ENCODE measurements at places on chromosomes 6 and 20.

DNA sequence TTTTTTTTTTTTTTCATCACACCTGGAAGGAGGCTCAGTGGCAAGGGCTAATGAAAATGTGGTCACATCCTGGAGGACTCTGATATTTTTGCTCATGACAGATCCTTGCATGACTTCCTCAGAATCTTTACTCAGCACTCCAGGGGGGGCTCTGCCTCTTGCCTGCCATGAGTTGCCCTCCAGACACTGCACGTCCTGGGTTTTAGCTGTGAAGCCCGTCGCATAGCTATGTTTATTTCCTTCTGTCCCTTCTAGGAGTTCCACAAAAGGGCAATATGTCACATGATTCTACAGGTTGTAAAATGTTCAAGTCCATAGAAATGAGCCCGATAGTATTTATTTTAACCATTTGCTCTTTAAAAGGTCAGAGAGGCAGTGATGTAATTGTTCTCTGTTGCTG, 18.2 kb downstream of the MAS1 start:
- no peaks in the 10 kb centered on the region for H3K36me3 ChIP-seq
- H3K27me3 ChIP-seq = peaks cover 33% of the 10 kb centered on the region
- H3K4me3 ChIP-seq = no peak overlapping the region

GRCh38 chr6:6656287-6656686, 67.8 kb downstream of the LY86 start:
- H3K4me3 ChIP-seq = no peak overlapping the region
- H3K4me1 ChIP-seq = peaks cover 97% of the 10 kb centered on the region
- peak overlapping the region; percentile 96 for H3K27ac ChIP-seq
- H3K36me3 ChIP-seq = peaks cover 54% of the 10 kb centered on the region
- peak; percentile 51 for DNase-seq
- peaks cover 6% of the 10 kb centered on the region for H3K27me3 ChIP-seq

- no peak for DNase-seq
- no peaks in the 10 kb centered on the region for H3K27me3 ChIP-seq
- H3K36me3 ChIP-seq = no peaks in the 10 kb centered on the region
Measured at GRCh38 chr6:22664968-22665367, 95.6 kb downstream of the HDGFL1 start.

DNA sequence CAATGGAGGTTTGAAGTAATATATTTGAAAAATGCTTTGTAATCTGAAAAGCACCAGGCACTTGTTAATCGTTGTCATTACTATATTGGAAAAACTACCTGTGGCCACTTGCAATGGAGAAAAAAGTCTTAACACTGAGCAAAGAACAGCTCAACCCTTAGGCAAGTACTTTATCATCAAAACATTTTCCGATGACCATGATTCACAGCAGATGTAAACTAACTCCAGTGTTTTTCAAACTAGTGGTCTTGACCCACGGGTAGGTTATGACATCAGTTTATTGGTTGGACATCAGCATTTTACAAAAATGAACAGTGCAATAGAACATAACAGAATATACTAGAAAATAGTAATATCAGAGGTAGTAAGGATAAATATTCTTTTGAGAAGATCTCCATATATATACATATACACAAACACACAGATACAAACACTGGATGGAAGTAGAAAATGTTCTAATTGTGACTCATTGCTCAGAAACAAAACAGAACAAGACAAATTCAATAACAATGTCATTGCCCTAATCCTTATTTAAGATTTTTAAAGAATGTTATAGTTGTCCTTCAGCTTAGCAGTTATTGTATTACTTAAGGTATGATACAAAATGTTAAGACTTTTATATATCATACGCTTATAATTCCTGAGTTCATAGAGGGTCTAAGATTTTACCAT, 123.0 kb downstream of the PLCB1 start:
- no peak overlapping the region for H3K27ac ChIP-seq
- H3K4me3 ChIP-seq = no peak overlapping the region
- no peaks in the 10 kb centered on the region for H3K27me3 ChIP-seq
- no peaks in the 10 kb centered on the region for H3K4me1 ChIP-seq
- no peak for DNase-seq

GRCh38 chr6:12886961-12887775, 170.6 kb downstream of the PHACTR1 start:
- no peak overlapping the region for H3K4me3 ChIP-seq
- H3K27me3 ChIP-seq = peaks cover 7% of the 10 kb centered on the region
- DNase-seq = no peak
- no peaks in the 10 kb centered on the region for H3K4me1 ChIP-seq
- no peaks in the 10 kb centered on the region for H3K36me3 ChIP-seq

DNA sequence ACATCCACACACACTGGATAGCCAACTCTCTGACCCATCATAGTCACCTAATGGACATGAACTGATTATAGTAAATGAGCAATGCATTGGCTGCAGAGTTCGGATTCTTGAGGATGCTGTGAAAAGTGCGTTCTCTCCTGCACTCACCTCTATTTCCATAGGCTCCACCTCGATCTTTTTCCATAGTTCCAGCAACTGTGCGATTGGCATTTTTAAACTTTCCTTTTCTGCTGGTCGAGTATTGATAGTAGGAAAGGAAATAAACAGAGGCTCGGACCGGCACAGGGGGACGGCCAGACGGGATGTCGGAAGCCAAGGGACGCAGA, 94.4 kb downstream of the RNASET2 start:
- no peak overlapping the region for H3K27ac ChIP-seq
- H3K36me3 ChIP-seq = no peaks in the 10 kb centered on the region
- DNase-seq = no peak
- H3K27me3 ChIP-seq = peaks cover 47% of the 10 kb centered on the region

DNA sequence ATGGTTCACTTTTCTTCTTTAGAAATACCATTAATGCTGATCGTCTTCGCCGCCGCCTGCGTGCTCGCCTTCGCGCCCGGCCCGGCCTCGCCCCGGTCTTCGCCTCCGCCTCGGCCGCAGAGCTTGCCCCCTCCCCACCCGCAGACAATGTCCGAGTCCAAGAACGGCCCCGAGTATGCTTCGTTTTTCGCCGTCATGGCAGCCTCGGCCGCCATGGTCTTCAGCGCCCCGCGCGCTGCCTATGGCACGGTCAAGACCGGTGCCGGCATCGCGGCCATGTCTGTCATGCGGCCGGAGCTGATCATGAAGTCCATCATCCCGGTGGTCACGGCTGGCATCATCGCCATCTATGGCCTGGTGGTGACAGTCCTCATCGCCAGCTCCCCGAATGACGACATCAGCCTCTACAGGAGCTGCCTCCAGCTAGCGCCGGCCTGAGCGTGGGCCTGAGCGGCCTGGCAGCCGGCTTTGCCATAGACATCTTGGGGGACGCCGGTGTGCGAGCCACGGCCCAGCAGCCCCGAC, 4.8 kb upstream of the PRPH2 start:
- H3K36me3 ChIP-seq = peaks cover 3% of the 10 kb centered on the region
- no peak for DNase-seq
- peaks cover 17% of the 10 kb centered on the region for H3K27me3 ChIP-seq
- peak overlapping the region; percentile 79 for H3K4me3 ChIP-seq
- H3K4me1 ChIP-seq = peaks cover 22% of the 10 kb centered on the region

DNA sequence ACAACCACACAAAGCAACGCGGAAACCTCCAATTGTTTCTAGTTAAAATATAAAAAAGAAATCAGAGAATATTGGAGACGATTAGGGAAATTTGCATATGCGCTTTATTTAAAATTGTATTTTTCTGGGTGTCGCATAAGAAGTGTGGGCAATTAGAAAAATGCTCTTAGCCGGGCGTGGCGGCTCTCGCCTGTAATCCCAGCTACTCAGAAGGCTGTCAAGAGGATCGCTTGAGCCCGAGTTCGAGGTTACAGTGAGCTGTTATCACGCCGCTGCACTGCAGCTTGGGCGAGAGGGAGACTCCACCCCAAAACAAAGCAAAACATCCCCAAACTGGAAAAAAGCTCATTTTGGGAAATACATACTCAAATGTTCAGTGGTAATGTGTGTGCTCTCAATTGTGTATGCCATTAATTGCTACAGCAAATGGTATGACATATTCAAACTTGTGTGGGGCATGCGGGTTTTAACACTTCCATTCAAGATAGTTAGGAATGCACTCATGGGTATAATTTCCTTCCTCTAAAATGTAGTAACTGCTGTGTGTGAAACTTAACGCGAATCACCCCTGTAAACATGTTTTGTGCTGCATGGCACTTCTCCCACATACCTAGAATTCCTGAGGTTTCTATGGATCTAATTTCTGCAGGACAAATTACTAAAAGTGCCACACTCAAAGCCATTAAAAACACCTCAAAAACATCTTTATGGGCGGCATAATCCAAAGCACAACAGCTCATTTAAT, 54.7 kb upstream of the HFE start:
- peak; percentile 61 for DNase-seq
- H3K4me3 ChIP-seq = peak overlapping the region; percentile 89
- H3K27me3 ChIP-seq = no peaks in the 10 kb centered on the region
- peaks cover 67% of the 10 kb centered on the region for H3K4me1 ChIP-seq

- no peaks in the 10 kb centered on the region for H3K27me3 ChIP-seq
- peaks cover 2% of the 10 kb centered on the region for H3K36me3 ChIP-seq
- no peaks in the 10 kb centered on the region for H3K4me1 ChIP-seq
- H3K27ac ChIP-seq = no peak overlapping the region
- no peak overlapping the region for H3K4me3 ChIP-seq
Measured at GRCh38 chr20:3563133-3563532, 92.3 kb downstream of the ATRN start.

GRCh38 chr6:107617341-107617932, 127.5 kb downstream of the SOBP start:
- H3K27me3 ChIP-seq = peaks cover 23% of the 10 kb centered on the region
- peaks cover 32% of the 10 kb centered on the region for H3K4me1 ChIP-seq
- no peaks in the 10 kb centered on the region for H3K36me3 ChIP-seq

GRCh38 chr6:131669891-131670290, 31.3 kb downstream of the OR2A4 start:
- H3K27ac ChIP-seq = no peak overlapping the region
- peaks cover 7% of the 10 kb centered on the region for H3K27me3 ChIP-seq
- no peaks in the 10 kb centered on the region for H3K4me1 ChIP-seq
- no peaks in the 10 kb centered on the region for H3K36me3 ChIP-seq

GRCh38 chr20:57664476-57664875, 44.2 kb upstream of the ZBP1 start:
- H3K27me3 ChIP-seq = peaks cover 2% of the 10 kb centered on the region
- no peaks in the 10 kb centered on the region for H3K36me3 ChIP-seq
- H3K4me3 ChIP-seq = no peak overlapping the region
- DNase-seq = no peak
- no peak overlapping the region for H3K27ac ChIP-seq

DNA sequence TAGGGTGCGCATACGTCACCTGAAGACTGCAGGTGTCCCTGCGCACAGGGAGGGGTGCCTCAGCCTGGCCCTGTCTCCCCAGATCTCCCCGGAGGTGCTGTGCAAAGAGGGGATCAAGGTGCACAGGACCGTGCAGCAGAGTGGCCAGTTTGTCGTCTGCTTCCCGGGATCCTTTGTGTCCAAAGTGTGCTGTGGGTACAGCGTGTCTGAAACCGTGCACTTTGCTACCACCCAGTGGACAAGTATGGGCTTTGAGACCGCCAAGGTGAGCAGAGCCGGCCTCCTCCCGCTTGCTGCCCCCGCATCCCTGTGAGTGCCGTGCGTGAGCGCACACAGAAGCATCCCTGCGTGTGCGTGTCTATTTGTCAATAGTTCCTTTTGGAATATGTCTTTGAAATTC, 150.7 kb downstream of the DTNBP1 start:
- H3K27ac ChIP-seq = peak overlapping the region; percentile 37
- DNase-seq = no peak
- H3K4me3 ChIP-seq = no peak overlapping the region
- H3K4me1 ChIP-seq = no peaks in the 10 kb centered on the region

DNA sequence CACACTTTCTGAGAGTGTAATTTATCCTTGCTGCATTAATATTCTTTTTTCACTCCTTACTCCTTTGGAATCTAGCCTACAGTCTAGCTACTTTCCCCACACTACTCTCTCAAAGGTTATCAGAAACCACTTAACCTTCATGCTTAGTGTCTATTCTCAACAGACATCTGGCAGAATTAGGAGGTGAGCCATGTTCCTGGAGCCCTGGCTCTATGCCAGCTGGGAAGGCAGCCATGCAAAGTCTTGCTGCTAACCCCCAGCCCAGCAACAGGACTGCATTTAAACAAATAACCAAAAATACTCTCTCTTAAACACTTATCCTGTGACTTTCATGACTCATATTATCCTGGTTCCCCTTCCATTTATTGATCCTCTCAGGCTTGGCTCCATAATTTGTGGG, 260.2 kb downstream of the BCKDHB start:
- H3K4me3 ChIP-seq = no peak overlapping the region
- no peaks in the 10 kb centered on the region for H3K36me3 ChIP-seq
- no peak overlapping the region for H3K27ac ChIP-seq
- no peaks in the 10 kb centered on the region for H3K27me3 ChIP-seq
- no peaks in the 10 kb centered on the region for H3K4me1 ChIP-seq

- no peak overlapping the region for H3K27ac ChIP-seq
- no peak for DNase-seq
- no peaks in the 10 kb centered on the region for H3K4me1 ChIP-seq
- no peaks in the 10 kb centered on the region for H3K36me3 ChIP-seq
- H3K27me3 ChIP-seq = peaks cover 33% of the 10 kb centered on the region
- H3K4me3 ChIP-seq = no peak overlapping the region
Measured at GRCh38 chr6:46186583-46186982, 15.8 kb upstream of the ENPP5 start.

DNA sequence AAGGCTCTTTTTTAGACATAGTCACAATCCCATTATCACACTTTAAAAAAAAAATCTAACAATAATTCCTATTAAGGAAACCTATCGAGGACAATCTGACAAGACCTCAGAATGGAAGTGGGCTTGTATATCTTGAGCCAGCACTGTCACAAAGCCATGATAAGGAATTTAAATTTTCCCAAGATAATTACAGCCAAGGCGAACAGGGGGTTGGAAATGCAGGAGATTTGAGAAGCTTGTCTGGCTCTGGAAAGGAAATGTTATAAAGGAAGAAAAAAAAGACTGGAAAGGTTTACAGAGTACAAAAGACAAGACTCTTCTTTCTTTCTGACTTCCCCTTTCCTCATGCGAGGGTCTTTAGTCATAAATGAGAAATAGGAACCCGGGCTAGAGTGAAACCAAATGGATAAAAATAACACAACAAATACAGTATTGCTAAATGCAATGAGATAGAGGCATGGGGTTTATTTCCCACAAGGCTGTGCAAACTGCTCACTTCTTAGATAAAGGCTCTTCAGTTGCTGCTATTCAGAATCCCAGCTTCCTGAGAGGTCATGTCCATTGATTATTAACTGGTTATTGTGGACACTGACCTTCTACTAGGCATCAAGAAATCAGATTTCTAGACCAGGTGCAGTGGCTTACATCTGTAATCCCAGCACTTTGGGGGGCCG, 13.4 kb upstream of the GHRH start:
- no peak overlapping the region for H3K4me3 ChIP-seq
- H3K36me3 ChIP-seq = no peaks in the 10 kb centered on the region
- peaks cover 41% of the 10 kb centered on the region for H3K27me3 ChIP-seq
- no peak overlapping the region for H3K27ac ChIP-seq

GRCh38 chr6:166708460-166708859, 81.4 kb upstream of the RPS6KA2 start:
- no peaks in the 10 kb centered on the region for H3K4me1 ChIP-seq
- DNase-seq = no peak
- no peak overlapping the region for H3K4me3 ChIP-seq
- H3K36me3 ChIP-seq = no peaks in the 10 kb centered on the region

DNA sequence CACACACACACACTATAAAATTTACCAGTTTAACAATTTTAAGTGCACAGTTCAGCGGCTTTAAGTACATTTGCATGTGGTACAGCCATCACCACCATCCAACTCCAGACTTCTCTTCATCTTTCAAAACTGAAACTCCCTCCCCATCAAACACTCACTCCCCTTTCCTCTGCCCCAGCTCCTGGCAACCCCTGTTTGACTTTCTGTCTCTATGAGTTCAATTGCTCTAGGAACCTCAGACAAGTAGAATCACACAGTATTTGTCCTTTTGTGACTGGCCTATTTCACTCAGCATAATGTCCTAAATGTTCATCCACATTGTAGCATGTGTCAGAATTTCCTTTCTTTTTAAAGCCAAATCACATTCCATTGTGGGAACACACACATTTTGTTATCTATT, 302.8 kb upstream of the FOXQ1 start:
- H3K4me3 ChIP-seq = no peak overlapping the region
- H3K27me3 ChIP-seq = peaks cover 6% of the 10 kb centered on the region
- no peaks in the 10 kb centered on the region for H3K36me3 ChIP-seq
- H3K27ac ChIP-seq = no peak overlapping the region
- no peak for DNase-seq
